Stimulated activated naive CD8-positive, alpha-beta T cell treated with anti-CD3 and anti-CD28 coated beads, Interleukin-15, amount 100 ng/mL, for 72 hours (primary cell): ENCODE measurements at places on chromosomes 6 and 20.

DNA sequence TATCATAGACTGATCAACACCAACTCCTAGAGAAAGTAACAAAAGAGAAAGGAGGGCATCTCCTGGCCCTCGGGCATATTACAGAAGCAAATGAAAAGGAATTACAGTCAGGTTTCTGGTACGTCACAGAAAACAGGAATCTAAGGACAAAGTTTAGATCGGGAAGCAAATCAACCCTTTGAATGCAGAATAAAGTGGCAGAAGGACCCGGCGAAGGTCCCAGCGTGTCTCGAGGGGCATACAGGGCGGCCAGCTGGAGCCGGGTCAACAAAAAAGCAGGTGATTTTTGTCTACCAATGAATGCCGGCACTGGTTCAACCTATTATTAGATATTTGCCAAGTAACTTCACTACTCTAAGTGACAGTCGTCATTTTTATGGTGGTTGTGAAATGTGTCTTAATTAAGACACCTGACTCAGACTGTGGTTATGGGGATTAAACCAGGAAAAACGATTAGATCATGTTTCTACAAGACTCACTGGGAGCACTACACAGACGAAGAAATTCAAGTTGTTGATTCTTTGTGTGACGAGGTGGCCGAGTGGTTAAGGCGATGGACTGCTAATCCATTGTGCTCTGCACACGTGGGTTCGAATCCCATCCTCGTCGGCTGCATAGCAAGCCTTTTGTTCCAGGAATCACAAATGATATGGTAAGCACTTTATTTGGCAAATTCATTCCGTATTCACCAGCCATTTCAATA is 12.4 kb upstream of the ZSCAN9 start:
- peak; percentile 57 for DNase-seq

DNA sequence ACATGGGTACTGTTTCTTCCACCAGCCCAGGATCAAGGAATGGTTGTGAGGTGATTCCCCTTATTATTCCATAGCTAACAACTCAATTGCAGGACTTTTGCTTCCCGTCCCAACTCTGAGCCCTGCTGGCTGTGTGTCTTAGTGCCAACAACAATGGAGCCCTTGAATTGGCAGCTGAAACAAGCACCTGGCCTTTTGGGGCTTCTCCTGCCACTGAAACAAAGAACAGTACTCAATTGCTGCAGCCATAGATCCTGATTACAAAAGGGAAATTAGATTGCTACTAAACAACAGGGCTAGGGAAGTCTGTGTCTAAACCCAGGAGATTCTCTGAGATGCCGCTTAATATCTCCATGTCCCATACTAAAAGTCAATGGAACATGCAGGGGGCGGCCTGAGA is 61.3 kb upstream of the CARMIL1 start:
- DNase-seq = no peak

DNA sequence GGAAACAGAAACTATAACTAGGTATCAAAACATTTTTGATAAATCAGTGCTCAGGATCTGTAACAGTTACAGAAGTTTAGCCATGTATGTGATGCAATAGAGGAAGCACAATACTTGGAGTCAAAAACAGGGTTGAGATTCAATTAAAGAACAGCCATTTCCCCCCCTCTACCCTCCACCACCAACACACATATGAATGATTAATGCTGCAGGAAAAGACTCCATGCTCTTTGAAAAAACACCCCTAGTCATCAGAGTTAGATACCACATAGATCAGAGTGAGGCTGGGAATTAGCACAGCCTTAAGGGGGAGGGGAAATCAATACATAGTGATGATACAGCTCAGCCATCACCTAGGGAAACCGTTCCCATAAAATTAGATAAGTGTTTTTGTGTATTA is 108.9 kb upstream of the EMILIN3 start:
- DNase-seq = no peak

DNA sequence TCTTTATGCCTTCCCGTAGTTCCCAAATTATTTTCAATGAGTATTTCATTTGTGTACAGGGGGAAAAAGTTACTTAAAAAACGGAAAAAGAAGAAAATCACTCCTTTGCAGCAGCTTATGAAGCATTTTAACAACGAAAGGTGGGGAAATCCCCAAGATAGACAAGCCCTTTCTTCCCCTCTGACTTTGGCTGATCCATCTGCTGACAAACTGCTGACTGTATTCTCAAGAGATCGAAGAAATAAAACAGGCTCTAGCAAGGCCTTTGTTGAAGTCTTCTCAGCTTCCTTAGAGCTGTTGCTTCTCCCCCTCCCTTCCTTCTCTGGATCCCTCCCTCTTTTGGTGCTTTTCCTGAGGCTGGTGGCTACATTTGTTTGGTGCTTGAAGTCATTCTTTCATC is 325.2 kb downstream of the NRN1 start:
- no peak for DNase-seq

DNA sequence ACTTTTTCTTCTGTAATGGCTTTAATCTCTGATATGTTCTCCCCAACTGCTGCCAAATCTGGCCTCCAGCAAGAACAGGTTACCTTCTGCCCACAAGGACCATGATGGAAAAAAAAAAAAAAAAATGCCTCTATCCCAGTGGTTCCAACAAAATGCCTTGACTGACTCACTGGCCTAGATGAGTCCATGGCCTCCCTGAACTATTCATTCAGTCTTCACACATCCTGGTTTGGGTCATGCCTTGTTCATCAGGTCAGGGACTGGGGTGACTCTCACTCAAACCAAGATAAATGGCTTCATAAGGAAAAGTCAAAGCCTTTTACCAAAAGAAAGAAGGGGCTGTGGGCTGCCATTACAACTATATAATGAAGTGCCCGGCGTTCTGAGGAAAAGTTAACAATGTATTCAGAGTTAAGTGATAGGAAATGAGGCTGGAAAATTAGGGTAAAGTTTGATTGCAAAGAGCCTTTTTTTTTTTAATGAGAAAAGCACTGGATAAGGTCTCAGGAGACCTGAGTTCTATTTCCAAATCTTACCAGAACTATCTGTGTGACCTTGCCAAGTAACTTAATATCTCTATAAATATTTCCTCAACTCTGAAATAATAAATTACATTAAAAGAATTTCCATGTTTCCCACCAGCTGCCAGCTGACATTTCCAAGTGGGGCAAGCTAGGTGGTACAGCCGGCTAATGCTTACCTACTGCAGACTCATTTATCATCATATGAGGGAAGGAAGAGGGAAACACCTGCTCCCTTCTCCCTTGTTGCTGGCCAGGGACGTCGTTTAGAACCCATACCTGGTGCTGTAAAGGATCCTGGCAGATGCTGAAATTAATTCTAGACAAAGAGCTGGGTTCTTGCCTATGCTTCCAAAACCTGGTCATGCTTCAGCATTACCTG is 380.0 kb upstream of the MARCKS start:
- no peak for DNase-seq

GRCh38 chr20:3547906-3548305 is 77.1 kb downstream of the ATRN start:
- no peak for DNase-seq

DNA sequence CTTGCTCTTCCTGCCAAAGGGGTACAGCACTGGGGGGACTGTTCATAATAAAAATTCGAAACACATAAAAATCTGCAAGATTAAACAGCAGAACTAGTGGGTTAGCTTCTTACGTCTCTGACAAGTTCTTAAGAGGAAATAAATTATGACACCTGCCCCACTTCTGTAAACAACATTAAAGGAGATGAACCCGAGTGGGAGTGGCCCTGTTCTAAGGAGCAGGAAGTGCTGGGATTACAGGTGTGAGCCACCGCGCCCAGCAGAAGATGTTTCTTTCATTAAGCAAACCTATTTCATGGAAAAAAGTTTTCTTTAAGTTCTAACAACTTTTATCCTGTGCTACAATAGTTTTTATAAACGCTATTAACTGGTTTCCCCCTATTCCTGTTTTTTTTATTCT is 24.6 kb downstream of the USP45 start:
- no peak for DNase-seq

- no peak for DNase-seq
These were observed 107.4 kb upstream of the NAA20 start for GRCh38 chr20:19909725-19910124.

DNA sequence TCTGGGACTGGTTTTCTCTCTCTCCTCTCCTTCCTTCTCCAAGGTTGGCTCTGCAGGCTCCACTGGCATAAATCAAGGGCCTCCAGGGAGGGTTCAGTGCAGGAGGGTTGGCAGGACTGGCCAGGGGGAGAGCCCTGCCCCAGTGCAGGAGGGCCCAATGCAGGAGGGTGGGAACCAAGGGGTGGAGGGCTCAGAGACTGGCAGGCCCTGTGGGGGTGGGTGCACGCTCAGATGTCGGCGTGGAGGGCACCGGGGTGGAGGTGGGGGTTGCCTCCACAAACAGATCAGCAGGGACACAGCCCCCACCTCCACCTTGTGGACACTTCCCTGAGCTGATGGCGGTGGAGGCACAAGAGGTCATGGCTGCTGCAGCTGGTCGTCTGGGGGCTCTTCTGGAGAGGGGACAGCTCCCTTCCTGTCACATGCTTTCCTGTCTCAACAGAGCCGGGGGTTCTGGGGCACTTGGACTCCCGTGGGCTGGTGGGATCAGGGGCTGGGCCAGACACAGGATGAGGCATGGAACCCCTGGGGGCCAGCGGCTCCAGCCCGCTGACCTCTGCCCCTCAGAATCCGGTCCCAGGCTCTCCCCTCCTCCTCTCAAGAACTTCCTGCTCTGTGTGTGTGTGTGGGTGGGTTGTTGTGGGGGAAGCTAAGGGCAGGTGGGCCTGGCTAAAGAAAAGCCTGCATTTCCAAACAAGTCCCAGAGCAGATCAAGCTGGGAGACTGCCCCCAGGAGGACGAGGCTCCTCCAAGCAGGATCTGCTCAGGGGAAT is 2.7 kb upstream of the ABHD16B start:
- no peak for DNase-seq
